ENCODE measurements at places on chromosomes 1 and 21.
A peak's percentile ranks its signal among the peaks of the same experiment; 100 is the strongest.

- DNase-seq: no peak
These were observed 114.7 kb downstream of the PCNX2 start for GRCh38 chr1:233180641-233181364.

GRCh38 chr1:225981714-225982113 lies 17.4 kb downstream of the SDE2 start:
- no peak for DNase-seq

GRCh38 chr1:27884006-27884954 lies 11.9 kb downstream of the THEMIS2 start:
- no peak for DNase-seq

GRCh38 chr1:115440733-115441132 lies 102.7 kb upstream of the NGF start:
- DNase-seq: no peak

- no peak for DNase-seq
These were observed 15.4 kb downstream of the RIMS3 start for GRCh38 chr1:40650075-40650474.

- no peak for DNase-seq
These were observed 1.3 kb upstream of the ZNF436 start for GRCh38 chr1:23370709-23371584.

- no peak for DNase-seq
These were observed 45.7 kb downstream of the MAP3K21 start for GRCh38 chr1:233373226-233373625.

DNA sequence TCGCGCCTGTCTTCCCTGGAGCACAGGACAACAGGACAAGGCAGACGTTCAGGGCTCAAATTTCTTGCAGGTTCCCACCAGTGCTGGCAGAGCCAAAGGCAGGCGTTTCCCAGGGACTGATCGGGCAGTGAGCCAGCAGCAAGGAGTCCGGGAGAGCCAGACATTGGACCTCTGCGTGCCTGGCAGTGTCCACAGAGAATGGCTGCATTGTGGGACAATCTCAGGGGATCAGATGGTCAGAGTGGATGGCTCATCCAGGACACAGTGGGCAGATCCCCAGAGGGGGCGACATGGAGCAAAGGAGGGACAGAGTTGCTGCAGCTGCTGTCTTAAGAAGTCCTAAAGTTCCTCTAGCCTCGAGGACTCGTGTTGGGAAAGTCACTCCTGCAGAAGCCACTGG lies 4.6 kb downstream of the TMEM63A start:
- peak; percentile 64 for DNase-seq

DNA sequence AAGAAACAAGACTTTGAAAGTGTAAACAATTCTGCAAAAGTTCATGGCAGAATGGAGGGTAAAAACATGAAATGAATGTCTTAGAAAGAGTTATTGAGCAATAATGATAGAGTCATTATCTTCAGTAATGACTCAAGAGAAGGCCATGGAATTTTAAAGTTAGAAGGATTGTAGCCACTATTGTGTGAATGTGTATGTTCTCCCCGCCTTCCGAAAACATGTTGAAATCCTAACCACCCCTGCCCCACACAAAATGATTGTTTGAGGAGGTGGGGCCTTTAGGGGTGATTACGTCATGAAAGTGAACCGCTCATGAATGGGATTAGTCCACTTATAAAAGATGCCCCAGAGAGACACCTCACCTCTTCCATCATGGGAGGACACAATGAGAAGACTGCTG lies 93.8 kb upstream of the CCDC190 start:
- DNase-seq: peak; percentile 51

DNA sequence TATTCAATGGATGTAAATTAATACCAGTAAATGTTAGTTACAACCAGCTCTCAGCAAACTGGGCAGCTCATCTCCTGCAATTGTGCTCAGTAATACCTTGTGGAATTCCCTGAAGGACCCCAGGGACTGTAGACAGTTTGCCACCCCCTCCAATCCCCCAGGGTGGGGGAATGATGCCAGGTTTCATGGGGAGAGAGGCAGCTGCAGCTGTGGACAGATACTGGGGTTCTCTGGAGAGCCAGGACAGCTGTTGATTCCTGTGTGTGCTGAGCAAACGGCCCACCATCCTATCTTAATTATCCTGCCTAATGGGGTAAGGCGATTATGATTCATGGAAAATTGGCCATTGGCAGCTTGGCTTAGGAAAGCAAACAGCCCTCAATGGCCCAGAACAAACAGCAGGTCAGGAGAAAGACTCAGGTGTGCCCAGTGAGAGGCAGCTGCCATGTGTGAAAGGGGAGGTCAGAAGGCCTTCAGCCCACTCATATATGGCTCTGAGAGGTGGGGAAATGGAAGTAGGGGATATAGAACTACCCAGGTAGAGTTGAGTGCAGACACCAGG lies 148.9 kb upstream of the CTTNBP2NL start:
- DNase-seq: no peak

GRCh38 chr21:31974454-31974985 lies 101.7 kb downstream of the HUNK start:
- DNase-seq: no peak

DNA sequence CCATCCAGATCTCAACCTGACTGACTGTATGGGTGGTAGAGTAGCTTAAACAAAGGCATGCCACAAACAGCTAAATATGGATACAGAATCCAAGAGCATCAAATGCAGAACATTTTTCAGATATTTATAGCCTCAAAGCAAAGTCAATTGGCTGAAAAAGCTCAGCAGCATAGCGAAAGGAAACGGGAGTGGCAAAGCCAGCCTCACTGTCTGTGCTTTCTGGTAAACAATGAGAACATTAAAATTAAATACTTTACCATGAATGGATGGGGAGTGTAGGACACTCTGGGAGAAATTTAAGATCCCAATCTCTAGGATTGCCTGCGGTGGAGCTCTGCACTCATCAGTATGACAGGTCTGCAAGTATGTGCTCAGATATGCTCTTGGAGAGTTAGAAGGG lies 4.4 kb downstream of the RASAL2 start:
- DNase-seq: no peak

DNA sequence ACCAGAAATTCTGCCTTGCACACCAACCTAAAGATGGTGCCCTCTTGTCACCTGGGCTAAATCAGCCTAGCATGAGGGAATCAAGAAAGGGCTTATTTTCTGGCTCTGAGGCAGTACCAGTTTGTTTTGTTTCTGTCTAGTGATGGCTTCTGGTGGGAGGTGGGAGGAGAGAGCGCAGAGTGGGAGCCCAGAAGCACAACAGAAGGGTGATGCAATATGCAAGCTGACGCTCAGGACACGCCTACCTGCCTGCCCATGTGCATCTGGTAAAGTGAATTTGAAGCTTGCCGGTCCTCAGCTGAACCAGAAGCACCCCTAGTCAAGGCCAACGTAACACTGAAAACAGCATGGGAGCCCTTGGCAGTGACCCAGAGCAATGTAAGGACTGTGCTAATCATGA lies 138.4 kb upstream of the TIAM1 start:
- no peak for DNase-seq

DNA sequence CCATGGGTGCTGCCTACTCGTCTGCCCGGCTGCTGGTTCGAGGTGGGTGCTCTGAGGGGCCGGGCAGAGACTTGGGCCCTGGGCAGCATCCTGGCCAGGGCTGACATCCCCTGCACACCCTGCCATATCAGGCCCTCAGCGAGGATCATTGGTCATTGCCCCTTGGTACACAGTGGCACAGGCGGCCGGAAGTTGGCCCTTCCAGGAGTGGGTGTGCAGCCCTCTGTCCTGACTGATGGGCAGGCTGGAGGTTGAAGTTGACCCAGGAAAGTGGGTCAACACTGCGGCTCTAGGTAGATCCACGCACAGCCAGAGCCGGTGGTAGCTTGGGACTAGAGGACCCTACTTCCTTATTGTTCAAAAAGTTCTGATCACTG lies 72.9 kb downstream of the TRIM11 start:
- DNase-seq: no peak

- no peak for DNase-seq
These were observed 140.6 kb downstream of the C1orf21 start for GRCh38 chr1:184527402-184527801.

GRCh38 chr1:168087696-168088095 lies 49.0 kb downstream of the GPR161 start:
- DNase-seq: no peak

DNA sequence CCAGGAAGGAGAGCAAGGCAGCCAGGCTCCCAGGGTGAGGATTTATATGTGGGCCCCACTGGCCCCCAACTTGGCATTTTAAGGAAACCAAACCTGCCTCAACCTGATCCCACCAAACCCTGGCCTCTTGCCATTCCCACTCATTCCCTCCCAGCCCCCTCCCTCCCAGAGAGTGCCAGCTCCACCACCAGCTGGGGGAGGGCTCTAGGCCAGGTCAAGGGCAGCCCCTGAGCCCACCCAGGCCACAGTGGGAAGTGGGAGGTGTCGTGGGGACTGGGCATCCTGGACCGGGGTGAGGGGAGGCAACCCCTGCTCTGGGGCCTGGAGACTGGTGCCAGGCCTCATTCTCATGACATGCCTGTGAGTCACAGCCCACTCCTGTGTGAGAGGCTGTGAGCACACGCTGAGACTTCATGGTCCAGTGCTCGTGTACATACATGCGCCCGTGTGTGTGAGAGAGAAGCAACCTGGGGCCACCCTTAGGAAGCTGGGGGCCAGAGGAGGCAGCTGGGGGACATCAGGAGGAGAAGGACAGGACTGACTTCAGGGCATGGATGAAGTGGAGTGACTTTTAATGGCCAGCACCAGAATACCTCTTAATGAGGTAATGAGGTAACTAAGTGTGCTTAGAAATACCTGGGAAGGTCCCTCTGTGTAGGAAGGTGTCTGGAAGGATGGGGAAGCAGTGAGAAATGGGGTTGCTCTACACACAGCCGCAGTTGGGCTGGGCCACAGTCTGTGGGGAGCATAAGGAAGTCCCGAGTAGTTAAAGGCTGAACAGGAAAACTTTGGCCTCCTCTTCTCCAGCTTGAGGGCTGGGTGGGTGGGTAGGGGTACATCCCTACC lies at the start of gene S100A2:
TSS of gene S100A2 (minus strand) at position 316 of the 846 bp plus-strand sequence. CDS start 1,967 bp downstream, outside the sequence.
- DNase-seq: peak; percentile 99

DNA sequence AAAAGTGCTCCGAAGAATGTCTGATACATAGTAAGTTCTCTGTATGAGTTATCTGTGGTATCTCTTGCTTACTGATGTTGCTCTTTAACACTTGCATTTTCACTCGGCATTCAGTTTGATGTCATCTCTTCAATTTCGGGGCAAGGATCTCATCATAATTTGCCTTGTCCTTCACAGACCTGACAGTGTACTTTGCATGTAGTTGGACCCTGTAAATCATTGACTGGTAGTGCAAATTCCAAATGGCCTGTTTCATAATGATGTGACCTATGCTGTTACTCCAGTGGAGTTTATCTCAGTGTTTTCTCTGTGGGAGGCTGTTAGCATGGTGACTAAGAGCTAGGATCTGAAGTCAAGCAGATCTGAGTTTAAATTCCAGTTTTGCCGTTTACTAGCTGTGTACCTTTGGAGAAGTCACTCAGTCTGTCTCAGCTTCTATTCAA lies 34.2 kb upstream of the ABCD3 start:
- DNase-seq: no peak
